CD4-positive, alpha-beta T cell treated with Interleukin-10 for 1 hour (primary cell): ENCODE measurements at places on chromosomes 6 and 20.

DNA sequence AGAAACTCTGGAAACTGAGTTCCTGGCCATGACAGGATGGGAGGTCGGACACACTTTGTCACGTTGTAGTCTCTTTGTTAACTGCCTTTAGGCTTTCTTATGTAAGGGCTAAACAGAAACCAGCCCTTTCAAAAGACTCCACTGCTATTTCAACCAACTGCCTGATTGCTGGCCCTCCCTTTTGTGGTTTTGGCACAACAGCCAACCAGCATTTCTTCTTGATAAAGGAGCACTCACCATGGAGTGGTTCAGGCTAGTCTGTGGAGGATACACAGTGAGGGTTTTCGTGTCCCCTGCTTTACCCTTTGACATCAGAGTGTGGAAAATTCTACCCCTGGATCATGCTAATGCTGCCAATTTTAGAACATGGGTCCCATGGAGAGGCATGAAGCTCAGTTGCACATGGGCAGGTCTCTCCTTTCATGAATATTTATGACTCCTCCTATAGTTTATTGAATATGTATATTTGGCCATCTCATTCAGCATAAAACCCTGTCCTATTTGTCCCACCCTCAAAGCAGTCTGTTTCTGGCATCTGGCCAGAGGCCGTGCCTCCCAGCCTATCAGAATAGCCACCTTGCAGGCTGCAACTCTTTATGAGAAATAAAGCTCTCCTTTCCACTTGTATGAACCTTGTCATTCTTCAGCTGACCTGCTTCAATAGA lies 148.3 kb downstream of the HS3ST5 start:
- DNase-seq = no peak

- DNase-seq = no peak
Observed at GRCh38 chr20:63032861-63033793, 26.4 kb upstream of the BHLHE23 start.

GRCh38 chr6:161137320-161137719 lies 136.5 kb downstream of the AGPAT4 start:
- no peak for DNase-seq

DNA sequence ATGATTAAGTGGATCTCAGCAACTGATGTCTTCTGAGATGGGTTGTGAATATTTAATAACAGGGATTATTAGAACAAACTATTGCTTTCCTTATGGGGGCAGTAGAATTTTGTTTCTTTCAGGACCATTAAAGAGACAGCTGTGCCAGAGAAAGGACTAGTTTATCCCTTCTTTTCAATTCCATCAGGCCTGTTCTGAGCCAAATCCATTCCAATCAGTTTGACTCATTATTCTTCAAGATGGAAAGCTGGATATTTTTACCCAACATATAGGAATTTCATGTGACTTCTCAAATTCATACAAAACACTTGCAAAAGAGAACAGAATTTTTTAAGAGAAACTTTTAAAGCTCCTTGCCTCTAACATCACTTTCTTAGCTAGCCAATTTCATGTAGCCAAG lies 722.0 kb upstream of the FLRT3 start:
- no peak for DNase-seq

DNA sequence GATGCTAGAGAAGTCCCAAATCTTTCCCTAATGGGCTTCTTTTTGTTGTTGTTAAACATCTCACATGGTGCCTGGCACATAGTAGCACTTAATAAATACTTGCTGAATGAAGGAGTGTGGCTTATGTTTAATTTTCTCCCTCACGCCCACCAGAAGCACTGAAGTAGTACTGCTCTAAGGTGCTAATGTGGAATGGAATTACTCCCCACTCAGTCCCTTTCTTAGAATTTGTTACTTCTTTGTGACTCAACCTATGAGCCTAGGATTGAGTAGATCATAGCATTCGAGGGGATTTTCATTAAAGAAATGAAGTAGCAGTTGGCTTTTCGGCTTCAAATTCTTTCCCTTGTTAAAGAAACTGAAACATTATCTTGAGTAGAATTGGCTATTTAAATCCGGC lies 192.8 kb downstream of the CLIC5 start:
- no peak for DNase-seq

DNA sequence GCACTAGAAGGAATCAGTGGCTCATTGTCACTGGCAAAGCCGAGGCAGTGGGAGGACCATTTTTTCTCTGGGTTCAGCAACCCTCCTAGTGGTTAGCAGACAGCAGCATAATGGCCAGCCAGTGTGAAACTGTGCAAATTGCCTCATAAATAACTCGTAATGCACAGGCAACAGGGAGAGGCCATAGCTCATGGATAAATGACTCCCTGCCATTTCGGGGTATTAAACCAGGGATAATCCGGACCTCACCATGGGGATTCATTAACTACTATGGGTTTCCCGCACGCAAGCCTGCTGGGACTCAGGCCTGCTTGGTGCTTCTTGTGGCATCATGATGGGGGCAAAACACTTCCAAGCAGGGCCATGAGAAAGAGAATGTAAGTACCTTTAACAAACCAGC lies 158.2 kb upstream of the CHD6 start:
- no peak for DNase-seq

DNA sequence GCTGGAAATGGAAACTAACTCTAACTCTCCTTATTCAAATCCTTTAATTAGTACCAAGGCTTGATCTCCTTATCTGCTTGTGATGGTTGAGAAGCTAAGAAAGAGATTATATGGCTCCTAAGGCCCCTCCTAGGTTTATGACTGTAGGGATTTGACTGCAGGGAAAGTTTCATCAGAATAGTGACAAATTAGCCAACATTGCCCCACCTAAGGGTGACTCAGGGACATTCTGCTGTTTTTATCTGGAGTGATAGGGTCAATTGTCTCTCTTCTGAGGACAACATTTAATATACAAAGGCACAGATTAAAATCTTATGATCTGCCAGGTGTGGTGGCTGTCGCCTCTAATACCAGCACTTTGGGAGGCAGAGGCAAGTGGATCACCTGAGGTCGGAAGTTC lies 138.1 kb upstream of the MARCKS start:
- no peak for DNase-seq

DNA sequence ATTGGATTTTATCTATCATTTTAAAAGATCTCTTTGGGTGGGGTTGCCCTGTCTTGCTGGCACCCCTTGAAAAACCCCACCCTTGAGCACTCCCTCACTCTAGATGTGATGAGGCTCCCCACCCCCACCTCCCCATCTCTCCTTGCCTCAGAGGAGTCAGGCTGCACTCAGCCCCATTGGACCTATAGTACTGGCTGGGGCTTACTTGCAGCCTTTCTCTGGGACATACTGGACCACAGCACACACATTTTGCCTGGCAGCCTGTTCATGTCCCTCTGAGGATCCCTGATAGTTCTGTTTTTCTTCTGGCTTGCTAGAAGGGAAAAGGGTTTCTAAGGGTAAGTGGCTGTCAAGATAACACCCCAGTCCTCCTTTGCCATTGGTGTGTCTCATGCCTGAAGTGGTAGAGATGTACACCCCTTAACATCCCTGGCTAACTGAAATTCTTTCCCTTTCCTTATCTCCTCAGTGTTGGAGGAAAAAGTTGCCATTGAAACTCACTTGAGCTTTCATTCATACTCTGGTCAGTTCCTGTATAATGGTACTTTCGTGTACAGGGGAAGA lies 553.4 kb upstream of the CITED2 start:
- no peak for DNase-seq

DNA sequence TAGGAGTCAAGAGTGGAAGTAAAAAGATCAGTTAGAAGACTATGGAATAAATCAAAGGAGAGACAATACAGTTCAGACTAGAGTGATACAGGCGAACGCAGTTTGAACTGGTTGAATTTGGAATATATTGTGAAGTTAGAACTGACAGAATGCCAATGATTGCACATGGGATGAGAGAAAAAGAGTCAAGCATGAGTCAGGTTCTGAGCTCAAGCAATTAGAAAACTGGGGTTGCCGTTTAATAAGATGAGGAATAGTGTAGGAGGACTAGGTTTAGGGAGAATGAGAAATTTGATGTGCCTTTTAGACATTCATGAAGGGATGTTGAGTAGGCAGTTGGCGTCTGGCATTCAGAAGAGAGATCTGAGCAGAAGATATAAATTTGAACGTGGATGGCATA lies 8.0 kb downstream of the RNF217 start:
- DNase-seq = no peak

- no peak for DNase-seq
Observed at GRCh38 chr6:79710127-79710526, 79.0 kb downstream of the SH3BGRL2 start.

DNA sequence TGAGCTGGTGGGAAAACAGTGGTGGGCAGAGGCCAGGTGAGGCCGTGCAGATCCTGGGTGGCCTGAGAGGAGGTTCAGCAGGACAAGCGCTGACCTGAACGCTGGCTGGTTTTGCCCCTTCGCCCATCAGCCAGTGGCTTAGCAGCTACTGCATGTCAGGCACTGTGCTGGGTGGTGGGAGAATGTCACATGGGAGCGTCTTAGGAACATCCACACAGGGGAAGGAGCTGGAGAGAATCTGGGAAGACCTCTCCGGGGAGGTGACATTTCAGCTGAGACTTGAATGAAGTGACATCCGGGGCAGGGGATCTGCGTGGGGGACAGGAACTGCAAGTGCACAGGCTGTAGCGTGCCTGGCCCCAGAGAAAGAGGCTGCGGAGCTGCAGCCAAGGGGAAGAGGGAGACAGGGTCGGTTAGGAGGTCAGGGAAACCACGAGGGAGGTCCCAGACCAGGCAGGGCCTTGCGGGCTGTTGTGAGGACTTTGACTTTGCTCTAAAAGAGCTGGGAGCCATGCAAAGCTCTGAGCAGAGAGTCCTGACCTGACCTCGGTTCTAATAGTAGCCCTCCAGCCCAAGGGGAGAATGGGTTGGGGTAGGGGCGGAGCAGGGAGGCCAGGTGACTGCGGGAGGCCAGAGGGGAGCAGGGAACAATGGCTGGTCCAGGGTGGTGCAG lies 156.8 kb upstream of the PTPN1 start:
- no peak for DNase-seq

DNA sequence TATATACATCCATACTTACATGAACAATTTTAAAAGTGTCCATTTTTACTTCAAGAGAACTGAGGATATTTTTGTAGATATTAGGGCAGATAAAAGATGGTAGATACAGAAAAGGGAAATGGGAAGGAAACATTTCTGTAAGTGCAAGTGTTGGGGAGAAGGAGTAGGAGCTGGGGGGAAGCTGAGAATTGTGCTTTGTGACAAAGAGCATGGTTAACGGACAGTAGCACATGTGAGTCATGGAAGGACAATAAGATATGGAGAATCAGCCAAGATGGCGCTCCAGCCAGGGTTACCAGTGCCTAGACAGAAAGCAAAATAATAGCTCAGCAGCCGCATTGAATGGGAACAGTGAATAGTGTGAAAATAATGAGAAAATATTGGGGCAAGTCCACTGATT lies 12.7 kb upstream of the HLA-DRB1 start:
- no peak for DNase-seq
